Activated CD8-positive, alpha-beta memory T cell treated with anti-CD3 and anti-CD28 coated beads for 1 hour (primary cell): ENCODE measurements at places on chromosomes 2 and 18.

DNA sequence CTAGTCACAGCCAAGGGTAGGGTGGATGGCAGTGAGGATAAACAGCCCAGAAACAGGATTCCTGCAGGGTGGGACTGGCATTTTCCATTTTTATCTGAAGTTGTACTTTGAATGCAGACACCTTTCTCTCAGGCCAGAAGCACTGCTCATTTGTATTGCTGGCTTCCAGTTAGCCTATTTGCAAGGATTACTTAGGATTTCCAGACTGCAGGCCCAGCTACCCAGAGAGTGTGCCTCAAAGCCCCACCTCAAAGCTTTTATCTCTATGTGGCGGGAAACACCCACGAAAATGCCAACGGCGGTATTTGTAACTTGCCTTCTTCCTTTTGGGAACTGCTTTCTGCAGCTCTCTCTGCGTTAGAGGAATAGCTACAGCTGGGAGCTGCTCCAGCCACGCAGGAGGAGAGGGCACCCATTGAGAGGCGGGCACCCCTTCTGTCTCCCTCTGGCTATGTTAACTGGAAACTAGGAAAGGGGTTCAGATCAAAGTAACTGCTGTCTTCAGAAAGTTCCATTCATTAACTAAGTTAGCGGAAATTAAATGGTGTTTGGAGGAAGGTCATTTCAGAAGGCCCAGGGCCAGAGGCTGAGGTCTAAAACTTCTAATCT, 144.9 kb downstream of the TGIF1 start:
- no peak for DNase-seq

DNA sequence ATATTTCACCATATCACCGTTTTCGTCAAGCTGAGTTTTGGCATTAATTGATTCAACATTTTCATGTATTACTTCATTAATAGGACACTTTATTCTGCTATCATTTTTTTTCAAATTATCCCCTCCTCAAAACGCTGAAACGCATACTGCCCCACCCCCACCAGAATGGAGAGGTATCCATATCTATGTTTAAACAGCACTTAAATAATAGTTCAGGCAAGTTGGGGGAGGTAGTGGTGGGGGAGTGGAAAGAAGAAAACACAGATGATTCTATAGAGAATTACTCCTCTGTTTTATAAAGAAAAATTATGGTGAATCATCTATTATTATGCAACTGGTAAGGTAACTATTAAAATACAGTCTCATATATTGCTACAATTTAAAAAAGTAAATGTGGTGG, 314.4 kb upstream of the ZEB2 start:
- DNase-seq: no peak

GRCh38 chr18:24248359-24248758, 109.5 kb downstream of the CABYR start:
- no peak for DNase-seq

DNA sequence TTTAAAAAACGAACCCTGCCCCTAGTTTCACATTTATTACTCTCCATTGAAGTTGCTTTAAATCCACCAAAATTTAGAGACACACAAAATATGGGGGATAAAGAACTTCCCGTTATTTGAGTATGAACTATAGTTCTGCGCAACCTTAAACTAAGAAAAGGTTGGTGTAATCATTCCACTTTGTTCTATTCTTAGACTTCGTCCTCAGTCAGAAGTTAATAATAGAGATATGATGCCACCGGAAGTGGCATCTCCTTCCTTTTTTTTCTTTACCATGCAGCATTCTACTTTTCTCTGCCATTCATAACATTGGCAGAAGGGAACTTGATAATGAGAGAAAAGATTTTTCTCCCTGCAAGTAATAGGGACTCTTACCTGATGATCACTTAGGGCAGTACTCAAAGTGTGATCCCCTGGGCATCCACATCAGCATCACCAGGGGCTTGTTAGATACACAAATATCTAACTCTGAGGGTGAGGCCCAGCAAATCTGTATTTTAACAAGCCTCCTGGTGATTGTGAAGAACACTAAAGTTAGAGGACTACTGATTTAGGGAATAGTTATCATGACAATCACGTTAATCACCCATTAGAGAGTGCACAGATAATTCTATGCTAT, 147.7 kb upstream of the DTNA start:
- no peak for DNase-seq

DNA sequence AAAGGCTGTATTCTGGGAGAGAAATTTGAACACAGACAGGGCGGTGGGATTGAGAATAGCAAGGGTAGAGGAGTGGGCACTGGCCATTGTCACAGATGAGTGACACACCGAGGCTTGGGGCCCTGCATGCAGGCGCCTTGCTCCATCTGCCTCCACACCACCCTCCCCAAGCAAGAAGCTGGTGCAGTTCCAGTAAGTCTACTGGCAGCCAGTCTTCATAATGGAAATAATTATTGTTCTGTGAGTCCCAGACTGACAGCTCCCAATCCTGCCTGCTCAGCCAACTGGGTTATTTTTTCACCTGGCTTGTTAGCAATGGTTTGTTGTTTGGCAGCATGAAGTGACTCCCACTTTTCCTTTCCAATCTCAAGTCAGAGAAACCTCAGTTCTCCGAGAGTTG, 13.0 kb downstream of the TTC32 start:
- DNase-seq: no peak

DNA sequence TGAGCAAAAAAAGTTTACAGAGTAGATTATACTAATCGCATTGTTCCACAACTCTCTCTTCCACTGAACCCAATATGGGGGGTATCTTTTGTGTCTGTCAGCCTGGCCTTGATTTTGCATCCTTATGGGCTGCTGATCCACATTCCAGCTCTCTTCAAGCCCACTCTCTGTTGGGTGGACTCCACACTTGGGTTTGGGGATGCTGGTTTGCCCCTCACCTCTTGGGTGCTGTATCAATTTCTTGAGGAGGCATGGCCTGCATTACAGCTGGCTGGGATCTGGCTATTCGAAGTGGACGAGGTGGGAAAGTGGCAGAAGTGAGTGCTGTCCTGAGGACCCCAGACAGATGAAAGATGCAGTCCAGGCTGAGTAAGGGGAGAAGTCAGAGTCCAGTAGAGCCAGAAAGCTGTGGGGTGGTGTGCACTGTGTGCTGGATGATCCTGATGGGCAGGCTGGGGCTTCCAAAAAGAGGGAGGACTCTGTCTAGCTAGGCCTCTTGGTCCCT, 141.4 kb downstream of the CAPN13 start:
- DNase-seq: no peak

- DNase-seq: no peak
Measured at GRCh38 chr18:69021211-69021805, 223.4 kb downstream of the CCDC102B start.

DNA sequence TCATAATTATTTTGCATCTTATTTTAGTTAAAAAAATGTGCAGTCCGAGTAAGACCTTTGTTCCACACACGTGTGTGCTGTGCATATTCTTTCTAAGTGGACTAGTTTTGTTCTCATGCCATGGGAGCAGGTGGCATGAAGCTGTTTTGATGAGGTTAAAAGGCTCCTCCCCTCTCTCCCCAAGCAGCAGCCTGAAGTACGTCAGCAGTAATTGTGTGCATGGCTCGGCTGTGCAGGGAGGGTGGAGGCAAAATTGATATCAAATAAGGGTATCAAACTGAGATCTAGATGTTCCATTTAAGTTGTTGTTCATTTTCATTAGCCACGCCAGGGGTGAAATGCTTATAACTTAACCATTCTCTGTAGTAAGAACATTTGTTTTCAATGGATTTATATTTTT, at the start of gene NYAP2:
Gene NYAP2 (plus strand): TSS at position 207 of the 400 bp plus-strand sequence. CDS start 9,171 bp downstream, outside the sequence.
- no peak for DNase-seq

GRCh38 chr2:90069290-90069894, 1377.9 kb downstream of the RPIA start:
- DNase-seq: no peak

GRCh38 chr2:150581717-150582472, 94.4 kb upstream of the RND3 start:
- DNase-seq: no peak

DNA sequence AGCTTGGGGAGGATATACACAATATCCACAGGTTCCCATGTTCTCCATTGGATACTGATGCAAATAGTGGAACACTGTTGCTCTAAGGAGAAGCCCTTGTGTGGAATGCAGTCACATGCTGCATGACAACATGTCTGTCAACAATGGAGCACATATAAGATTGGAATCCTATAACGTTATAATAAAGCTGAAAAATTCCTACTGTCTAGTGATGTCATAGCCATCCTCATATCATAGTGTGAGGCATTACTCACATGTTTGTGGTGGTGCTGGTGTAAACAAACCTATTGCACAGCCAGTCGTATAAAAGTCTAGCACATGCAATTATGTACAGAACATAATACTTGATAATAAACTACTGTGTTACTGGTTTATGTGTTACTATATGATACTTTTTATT, 394.7 kb downstream of the FBXO15 start:
- DNase-seq: no peak

- DNase-seq: no peak
Measured at GRCh38 chr2:101690547-101691152, 6.9 kb upstream of the MAP4K4 start.

GRCh38 chr2:66253066-66253465, 181.9 kb upstream of the MEIS1 start:
- DNase-seq: no peak

- no peak for DNase-seq
Measured at GRCh38 chr2:44956843-44957242, 15.3 kb downstream of the SIX3 start.

DNA sequence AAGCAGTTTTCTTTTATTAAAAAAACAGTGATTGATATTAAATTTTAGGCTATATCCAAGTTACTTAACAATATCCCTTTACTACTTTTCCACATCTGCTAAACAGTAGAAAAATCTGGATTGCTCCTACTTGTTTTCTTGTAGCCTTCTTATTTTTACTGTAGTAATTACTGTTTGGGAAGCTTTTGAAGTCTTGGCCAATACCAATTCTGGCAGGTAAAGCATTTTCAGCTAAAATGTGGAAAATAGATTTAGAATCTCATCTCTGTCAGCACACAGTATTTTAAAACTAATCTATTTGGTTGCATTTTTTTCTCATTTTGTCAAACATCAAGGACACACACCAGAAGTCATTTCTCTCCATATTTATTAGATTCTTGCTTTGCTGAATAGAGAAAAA, 1485.7 kb upstream of the PIK3C3 start:
- no peak for DNase-seq

GRCh38 chr2:226489775-226490541, 309.7 kb downstream of the IRS1 start:
- no peak for DNase-seq

GRCh38 chr2:71935262-71935848, 212.3 kb downstream of the CYP26B1 start:
- no peak for DNase-seq

DNA sequence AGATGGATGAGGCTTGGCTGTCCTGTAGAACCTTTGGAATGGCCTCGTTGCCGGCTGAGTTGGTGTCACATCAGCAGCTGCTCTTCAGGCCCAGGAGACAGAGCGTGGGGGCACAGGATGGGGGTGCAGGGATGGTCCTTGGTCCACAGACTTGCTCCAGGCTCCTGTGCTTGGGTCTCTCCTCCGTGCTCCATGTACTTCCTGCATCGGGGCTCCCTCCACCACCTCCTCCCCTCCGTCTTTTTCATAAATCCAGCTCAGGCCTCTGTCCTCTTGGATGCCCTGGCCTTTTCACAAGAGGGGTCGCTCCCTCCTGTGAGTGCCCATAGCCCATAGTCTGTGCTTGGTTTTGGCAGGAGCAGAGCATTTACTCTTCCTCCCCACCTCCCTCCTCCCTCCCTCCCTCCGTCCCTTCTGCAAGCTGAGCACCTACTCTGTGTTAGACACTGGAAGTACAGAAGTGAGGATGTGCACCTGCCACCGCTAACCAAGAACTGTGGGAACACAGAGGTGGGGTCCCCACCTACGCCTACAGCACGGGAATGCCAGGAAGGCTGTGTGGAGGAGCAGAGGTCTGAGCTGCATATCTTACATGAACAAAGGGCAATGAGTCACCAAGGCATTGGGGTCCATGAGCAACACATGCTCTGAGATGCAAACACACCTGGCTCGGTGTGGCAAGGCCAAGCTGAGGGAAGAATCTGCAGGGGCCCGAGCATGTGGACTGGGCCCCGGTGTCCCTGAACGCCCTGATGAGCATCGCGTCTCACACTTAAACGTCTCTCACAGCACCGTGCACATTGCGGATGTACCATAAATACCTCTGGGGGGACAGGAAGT, 458.7 kb upstream of the HS6ST1 start:
- no peak for DNase-seq

GRCh38 chr2:158228943-158229508, 127.3 kb downstream of the UPP2 start:
- DNase-seq: no peak

DNA sequence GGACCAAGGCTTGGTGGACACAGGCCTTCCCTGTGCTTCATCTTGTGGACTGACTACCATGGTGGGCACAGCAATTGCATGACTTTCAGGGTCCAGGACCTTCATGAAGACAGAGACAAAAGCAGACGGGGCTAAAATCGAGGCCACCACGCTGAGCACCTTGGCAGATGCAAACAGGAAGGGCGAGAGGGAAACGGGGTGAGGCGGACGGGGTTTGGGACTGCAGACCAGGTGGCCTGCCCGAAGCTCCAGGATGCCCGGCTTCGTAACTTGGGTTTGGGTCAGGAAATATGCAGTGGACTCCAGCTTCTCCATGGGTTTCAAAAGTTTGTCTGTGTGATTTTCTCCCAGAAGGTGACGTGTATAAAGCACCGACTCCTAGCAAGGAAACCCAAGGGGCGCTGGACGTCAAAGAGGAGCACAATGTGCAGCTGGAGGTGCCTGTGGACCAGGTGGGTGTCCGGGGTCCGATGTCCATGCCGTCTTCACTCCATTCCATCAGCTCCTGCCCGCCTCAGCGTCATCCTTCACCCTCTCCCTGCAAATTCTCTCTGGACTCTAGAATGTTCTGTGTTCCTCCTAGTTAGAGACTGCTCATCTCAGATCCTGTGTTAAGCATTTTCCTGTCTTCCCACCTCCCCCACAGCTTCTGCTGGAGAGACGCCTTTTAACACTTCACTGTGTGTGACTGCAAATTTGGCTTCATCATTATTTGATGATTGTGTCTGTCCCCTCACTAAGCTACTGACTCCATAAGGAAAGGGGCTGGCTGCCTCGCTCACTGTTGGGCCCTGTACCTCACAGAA, 65.8 kb downstream of the DCDC2C start:
- DNase-seq: no peak

GRCh38 chr2:50885948-50886347, 146.0 kb downstream of the NRXN1 start:
- DNase-seq: no peak

GRCh38 chr2:172813314-172813888, 77.8 kb downstream of the RAPGEF4 start:
- DNase-seq: no peak

- no peak for DNase-seq
Measured at GRCh38 chr2:207480521-207481040, 49.2 kb upstream of the CREB1 start.

- no peak for DNase-seq
Measured at GRCh38 chr2:162267496-162267895, 24.3 kb upstream of the FAP start.

DNA sequence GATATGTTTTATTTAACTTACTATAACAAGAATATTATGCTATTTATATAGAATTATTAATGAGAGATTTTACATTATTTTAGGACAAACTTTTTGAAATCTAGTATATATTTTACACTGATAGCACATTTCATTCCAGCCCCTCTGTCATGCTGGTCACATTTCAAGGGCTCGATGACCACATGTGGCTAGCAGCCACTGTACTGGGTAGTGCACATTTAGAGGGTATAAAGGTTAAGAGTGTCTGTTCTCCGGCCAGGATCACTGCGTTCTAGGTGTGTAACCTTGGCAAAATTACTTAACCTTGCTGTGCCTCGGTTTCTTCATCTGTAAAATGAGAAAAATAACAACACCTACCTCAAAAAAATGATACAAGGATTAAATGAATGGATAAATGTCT, 87.2 kb upstream of the TNP1 start:
- no peak for DNase-seq

GRCh38 chr2:58959996-58960395, 718.9 kb upstream of the FANCL start:
- DNase-seq: no peak
